ENCODE measurements at places on chromosomes 4 and X. TPM values are rescaled to one million over a fixed set of nuclear protein-coding genes. Genes with fewer than 3 reads are reported as not detected.

The PHKA1 gene
- 5.3 TPM for polyA plus RNA-seq

GRCh38 chrX:16239211-16239610 is 71.9 kb downstream of the MAGEB17 start:
- DNase-seq, result no peak

DNA sequence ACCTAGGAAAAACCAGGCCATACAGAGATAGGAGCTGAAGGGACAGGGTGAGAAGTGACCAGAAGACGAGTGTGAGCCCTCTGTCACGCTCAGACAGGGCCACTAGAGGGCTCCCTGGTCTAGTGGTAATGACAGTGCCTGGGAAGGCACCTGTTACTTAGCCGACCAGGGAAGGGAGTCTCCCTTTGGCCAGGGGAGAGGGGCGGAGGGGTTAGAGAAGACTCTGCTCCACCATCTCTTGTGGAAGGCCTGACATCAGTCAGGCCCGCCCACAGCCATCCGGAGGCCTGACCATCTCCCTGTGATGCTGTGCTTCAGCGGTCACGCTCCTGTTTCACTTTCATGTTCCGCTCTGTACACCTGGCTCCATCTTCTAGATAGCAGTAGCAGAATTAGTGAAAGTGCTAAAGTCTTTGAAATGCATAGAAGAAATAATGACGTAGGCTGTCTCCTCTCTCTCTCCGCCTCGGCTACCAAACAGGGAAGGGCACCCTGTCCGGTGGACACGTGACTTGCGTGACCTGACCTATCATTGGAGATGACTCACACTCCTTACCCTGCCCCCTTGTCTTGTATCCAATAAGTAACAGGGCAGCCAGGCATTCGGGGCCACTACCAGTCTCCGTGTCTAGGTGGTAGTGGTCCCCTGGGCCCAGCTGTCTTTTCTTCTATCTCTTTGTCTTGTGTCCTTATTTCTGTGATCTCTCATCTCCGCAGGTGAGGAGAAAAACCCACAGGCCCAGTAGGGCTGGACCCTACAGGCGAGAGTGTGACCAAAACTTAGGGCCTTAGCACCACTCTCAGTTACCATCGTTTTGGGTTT is 26.7 kb downstream of the HTT-AS start:
- DNase-seq, result no peak

DNA sequence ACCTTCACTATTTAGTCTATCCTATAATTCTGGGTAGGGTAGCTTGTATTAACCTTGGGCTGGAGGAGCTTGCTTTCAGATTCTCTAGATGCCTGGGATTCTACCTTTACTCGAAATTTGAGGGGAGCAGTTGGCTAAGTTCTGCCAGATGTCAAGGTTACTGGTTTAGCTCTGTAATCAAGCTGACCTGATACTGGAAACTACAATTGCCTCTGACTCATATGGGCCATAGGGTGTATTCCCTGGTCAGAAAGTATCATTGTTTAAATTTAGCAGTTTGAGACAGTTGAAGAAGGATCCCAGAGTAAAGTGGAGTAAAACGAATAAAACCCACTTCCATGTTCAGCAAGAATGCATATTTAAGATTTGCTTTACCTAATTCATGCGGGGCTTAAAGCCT is 337.6 kb downstream of the SPIN4 start:
- no peak for DNase-seq

DNA sequence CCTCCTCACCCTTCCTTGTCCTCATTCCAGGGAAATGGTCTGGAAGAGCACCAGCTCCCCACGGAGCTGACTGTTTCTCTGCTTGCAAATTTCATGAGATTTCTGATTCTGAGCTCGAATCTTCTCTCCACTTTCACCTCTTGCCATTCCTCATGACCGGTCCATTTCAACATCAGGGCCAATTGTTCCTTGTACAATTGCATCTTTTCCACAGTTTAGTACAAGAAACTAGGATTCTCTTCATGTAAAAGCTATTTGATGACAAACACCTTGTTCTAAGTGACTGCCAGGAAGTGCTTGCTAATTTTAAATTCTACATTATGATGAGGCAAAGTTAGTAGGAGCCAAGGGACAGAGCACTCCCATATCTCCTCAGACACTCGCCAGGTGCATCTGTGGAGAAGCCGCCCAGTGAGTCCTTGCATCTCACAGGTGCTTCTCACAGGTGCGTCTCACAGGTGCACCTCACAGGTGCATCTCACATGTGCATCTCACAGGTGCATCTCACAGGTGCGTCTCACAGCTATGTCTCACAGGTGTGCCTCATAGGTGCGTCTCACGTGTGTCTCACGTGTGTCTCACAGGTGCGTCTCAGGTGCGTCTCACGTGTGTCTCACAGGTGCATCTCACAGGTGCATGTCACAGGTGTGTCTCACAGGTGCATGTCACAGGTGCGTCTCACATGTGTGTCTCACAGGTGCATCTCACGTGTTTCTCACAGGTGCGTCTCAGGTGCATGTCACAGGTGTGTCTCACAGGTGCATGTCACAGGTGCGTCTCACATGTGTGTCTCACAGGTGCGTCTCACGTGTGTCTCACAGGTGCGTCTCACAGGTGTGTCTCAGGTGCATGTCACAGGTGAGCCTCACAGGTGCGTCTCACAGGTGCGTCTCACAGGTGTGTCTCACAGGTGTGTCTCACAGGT is 3.0 kb upstream of the PDE6B start:
- no peak for DNase-seq

DNA sequence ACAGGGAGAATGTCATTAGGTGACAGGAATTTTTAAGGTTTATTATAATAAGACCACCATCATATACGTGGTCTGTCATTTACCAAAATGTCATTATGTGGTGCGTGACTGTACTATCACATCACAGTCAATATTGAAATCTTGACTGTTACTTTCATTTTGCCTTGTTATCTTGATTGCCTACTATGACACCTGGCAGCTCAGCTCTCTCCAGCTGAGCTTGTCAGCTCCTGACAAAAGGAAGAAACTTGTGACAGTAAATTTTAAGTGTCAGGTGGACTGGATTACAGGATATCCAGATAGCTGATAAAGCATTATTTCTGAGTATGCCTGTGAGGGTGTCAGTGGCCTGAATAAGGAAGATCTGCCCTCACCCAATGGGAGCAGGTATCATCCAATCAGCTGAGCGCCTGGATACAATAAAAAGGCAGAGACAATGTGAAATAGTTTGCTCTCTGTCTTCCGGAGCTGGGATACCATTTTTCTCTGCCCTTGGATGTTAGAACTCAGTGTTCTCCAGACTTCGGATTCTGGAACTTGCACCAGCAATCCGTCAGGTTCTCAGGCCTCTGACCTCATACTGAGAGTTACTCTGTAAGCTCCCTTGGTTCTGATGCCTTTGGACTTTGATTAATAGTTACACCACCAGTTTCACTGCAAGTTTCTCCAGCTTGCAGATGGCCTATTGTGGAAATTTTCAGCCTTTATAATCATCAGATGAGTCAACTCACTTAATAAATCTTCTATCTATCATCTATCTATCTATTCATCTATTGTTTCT is 1454.7 kb upstream of the IGFBP7 start:
- no peak for DNase-seq

DNA sequence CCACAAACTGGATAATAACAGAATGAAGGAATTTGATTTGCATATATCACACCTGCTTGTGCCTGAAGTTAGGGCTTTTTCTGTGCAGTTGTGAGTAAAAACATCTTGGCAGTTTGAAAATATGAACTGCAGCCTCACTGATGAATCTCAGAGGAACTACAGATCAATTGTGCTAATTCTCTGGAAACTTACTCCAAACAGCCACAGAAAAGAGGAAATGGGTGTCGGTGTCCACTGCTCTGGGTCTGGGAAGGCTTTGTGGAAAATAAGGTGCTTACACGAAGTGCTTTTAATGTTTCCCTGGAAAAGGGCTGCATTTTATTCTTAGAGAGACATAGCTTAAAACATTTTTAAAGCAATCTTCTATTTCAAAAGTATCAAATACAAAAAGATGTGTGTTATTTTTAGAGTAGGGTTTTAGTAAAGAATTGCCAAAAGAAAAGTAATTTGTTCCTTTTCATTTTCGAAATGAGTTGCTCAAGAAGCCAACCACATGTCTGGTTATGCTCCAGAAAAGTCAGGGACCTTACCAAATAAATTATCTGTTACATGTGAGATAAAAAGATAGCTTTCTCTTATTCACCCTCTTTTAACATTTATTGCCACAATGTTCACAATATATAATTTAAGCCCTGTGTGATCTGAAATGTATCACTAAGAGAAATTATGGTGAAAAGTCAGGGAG is 240.1 kb downstream of the FRAS1 start:
- no peak for DNase-seq

- DNase-seq, result no peak
Measured at GRCh38 chrX:150339736-150340135, 23.4 kb upstream of the MAMLD1 start.

DNA sequence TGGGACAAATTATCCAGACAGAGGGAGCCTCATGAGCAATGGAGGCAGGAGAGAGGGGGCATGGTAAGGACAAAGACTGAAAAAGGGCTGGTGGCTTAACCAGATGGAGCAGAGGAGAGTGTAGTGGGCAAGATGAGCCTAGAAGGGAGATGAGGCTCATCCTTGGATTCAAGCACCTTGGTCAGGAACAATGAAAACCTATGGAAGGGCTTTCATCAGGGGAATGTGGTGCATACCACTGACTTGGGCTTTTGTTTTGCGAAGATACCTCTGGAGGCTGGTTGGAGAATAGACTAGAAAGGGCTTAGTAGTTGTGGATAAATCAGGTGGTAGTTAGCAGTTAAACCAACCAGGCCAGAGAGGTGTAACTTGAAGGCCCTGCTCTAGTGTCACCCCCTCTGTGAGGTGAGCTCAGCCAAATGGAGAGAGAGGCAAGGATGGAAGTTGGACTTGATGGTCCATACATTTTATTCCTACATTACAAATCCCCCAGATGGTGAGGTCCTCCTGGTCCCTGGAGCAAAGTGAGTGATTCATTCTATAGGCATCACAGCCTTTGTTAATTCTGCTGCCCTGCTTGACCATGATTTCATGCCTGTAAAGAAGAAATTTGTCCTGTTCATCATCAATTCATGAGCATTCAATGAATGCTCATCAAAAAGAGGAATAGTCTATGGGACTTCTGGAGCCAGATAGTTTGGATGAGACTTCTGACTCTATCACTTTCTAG is 264.8 kb upstream of the IGFBP7 start:
- no peak for DNase-seq

DNA sequence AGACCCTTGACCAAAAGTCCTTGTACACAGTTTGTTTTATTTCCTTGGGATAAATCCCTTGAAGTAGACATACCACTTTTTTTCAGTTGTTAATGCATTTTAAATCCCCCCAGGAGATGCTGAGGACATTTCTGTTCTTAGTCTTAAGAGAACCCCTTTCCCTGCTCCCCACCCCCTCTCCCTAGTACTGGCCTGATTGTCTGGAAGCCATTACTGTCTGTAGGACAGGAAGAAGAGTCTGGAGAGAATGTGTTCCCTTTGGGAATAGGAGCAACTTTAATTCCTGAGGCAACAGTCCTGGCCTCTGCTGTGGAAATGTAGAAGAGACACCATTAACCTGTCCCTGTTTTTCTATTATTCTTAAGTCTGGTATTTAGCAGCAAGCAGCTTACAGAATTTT is 52.3 kb upstream of the TMEM131L start:
- no peak for DNase-seq

The ASB12 gene
- 0.39 TPM for polyA plus RNA-seq

- no peak for DNase-seq
Measured at GRCh38 chr4:187070158-187070557, 346.5 kb upstream of the FAT1 start.

The CXCL3 gene
- polyA plus RNA-seq, result 0.95 TPM

DNA sequence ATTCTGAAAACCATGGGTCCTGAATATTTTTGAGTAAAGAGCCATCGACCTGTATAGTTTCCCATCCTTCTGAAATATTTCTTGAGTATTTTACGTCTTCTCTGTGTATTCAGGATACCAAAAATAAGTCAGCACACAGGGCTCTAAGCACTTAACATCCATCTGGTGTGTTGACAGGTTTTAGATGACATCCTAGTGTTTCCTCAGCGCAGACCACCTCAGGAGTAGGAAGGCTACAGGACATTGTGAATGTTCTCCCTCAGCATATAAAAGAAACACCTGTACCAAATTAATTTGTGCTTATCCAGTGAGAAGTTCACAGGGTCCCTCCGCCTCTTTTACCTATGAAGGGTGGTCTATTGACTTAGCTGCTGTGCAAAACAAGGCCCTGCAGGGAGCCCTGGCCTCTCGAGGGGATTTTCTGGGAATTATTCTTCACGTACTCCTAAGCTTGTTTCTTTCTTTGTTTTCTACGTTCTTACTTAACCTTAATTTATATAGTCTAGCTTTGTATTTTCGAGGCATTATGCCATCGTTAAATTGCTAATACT is 241.8 kb downstream of the FBXO8 start:
- DNase-seq, result no peak

The CCDC110 gene
- 2.0 TPM for polyA plus RNA-seq

The TRPC3 gene
- 3.3 TPM for polyA plus RNA-seq

DNA sequence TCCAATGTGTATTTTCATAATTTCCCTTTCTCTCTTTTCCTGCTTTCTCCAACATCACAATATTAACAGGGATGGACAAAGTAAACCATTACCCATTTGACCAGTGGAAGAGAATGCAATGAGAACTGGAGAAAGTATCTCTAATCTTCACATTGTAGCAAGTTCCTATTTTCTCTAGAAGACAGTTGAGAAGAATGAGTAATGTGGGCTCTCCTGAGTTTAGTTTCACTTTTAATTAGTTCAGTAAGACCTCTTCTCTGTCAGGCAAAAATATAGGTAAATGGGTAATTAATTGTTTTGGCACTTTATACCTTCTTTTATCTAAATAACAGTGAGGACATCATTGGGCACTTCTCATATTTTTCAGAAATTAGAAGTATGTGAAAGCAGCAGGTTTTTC is 602.0 kb downstream of the GLUD2 start:
- no peak for DNase-seq

- DNase-seq, result no peak
Measured at GRCh38 chr4:148704291-148704690, 262.1 kb upstream of the NR3C2 start.
